Lower leg skin (tissue), 4 donors: ENCODE measurements at places on chromosomes 5 and 9. TPM values are rescaled to one million over a fixed set of nuclear protein-coding genes. Genes with fewer than 3 reads are reported as not detected.

DNA sequence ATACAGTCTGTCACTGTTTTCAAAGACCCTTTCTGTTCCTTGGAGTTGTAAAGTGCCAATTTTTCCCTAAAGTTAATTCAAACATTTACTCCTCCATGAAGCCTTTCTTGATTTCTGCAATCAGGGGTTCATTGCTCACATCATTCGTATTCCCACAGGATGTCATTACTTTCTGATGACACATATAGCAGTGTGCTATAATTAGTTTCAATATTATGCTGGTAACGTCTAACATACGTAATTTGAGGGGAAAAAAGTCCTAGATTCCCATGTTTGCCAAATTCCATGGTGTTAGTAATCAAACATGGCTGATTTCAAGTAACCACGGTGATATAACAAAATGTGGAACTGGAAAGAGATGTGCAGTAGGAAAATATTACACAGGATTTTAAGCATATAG lies 468.2 kb upstream of the MEF2C start:
- DNase-seq: no peak

- DNase-seq: no peak
These were observed 337.4 kb upstream of the GRIA1 start for GRCh38 chr5:153153086-153153485.

GRCh38 chr5:153135411-153135810 lies 355.1 kb upstream of the GRIA1 start:
- DNase-seq: no peak

- DNase-seq: no peak
These were observed 544.7 kb upstream of the KLF4 start for GRCh38 chr9:108033976-108034964.

GRCh38 chr9:70581955-70582350 lies 167.5 kb upstream of the KLF9 start:
- DNase-seq: no peak

- no peak for DNase-seq
These were observed 110.6 kb downstream of the MLLT3 start for GRCh38 chr9:20511686-20512085.

DNA sequence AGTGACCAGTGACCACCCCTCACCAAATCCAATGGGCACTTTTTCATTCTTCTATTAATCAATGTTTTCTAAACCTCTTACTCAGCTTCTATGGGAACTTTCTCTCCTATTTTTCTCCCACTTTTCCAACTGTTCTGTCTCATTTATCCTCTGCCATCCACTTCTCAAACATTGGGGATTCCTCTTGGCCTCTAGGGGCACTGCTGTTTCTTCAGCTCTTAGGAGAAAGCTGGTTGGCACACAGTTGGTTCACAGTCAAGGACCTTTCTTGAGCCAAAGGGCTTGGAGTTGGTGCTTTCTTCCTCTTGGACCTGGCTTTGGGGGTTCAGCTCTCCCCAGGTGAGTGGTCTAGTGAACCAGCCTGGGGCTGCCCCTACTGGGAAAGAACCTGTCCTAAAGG lies 112.2 kb upstream of the LHFPL2 start:
- DNase-seq: no peak

DNA sequence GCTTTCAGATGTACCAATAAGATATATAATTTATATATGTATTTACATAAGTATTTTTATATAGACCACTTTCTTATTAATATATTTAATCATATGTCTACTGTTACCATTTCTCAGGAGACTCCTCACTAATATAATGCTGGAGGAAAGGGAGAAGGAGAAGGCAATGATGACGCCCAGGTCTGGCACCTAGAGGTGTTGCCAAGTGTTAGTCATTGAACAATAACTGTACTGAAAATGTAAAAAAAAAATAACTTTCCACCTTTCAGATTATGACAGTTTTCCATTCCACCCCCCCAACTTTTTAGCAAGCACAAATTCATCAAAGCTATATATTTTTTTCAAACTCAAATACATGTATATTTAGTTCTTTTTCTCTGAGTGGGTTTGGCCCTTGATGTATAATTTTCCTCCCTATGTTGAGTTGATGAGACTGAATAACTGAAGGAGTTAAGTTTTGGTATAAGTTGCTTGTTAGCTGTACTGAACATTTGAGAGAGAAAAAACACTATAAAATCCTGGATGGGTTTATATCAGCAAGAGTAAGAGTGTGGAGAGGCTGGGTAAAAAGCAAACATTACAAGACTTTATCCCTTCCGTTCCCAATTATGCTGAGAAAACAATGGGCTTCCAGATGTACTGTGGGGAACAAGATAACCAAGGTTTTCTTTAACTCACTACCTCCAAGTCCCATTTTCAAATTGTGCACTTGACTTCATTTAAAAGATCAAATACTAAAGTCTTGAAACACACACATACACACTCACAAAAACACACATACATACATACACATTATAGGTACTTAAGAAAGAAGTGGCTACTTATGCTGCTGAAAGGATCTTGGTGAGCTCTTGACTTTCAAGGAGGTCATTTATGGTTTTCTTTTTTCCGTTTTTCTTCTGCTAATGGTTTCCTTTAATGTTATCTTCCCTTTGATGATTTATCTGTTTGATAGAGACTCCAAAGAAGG lies 142.8 kb upstream of the IFNE start:
- DNase-seq: peak; percentile 45

GRCh38 chr5:133932441-133933168 lies 35.8 kb downstream of the C5orf15 start:
- DNase-seq: no peak

DNA sequence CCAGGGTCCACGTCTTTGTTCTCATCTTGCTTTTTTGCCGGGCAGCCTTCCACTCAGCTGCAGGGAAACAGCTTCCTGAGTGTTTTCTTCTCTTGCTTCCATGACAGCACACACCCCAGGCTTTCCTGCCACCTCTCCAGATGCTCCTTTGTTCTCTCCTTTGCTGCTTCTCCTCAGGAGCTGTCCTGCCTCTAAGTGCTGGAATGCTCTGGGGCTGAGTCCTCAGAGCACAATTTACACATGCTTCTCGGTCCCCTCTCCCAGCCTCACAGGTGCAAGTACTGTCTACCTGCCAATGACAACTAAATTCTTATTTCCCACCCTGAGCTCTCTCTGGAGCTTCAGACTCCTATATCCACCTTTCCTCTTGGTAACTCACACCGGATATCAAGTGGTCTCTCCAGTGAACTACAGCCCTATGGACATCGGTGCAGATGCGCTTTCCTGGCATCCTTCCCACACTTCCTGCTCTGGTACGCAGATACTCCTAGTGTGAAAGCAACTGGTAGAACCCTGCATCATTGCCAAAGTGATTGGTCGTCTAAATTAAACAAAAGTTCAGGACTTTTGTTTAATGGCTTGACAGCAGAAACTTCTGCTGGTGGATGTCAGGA lies 13.4 kb upstream of the ACSL6 start:
- DNase-seq: no peak

Gene PCDHA6
- 0.49 TPM for total RNA-seq

Gene ADAMTS2
- 2.4 TPM for total RNA-seq

Gene GABRB2
- not detected for total RNA-seq

Gene SLC6A7
- not detected for total RNA-seq

Gene FBXO38
- total RNA-seq: 32.9 TPM

Gene IRX2
- total RNA-seq: 51.9 TPM
